ENCODE measurements at places on chromosomes 7 and 10. TPM values are rescaled to one million over a fixed set of nuclear protein-coding genes. Genes with fewer than 3 reads are reported as not detected.

The CPVL gene
- total RNA-seq: 6.9 TPM

The EN2 gene
- not detected for total RNA-seq

The CUZD1 gene
- 1.5 TPM for total RNA-seq

The FHIP2A gene
- total RNA-seq: 32.3 TPM

The WDR91 gene
- total RNA-seq: 30.8 TPM

The NUTM2E gene
- not detected for total RNA-seq

The ANKIB1 gene
- total RNA-seq: 140 TPM

The PIP4K2A gene
- total RNA-seq: 362 TPM

The CEP41 gene
- total RNA-seq: 41.3 TPM

The PRRT4 gene
- total RNA-seq: 6.4 TPM

GRCh38 chr7:37439653-37440026 is 9.0 kb downstream of the ELMO1 start:
- DNase-seq: no peak

- DNase-seq: no peak
Observed at GRCh38 chr7:158595068-158595467, 7.4 kb upstream of the PTPRN2 start.

DNA sequence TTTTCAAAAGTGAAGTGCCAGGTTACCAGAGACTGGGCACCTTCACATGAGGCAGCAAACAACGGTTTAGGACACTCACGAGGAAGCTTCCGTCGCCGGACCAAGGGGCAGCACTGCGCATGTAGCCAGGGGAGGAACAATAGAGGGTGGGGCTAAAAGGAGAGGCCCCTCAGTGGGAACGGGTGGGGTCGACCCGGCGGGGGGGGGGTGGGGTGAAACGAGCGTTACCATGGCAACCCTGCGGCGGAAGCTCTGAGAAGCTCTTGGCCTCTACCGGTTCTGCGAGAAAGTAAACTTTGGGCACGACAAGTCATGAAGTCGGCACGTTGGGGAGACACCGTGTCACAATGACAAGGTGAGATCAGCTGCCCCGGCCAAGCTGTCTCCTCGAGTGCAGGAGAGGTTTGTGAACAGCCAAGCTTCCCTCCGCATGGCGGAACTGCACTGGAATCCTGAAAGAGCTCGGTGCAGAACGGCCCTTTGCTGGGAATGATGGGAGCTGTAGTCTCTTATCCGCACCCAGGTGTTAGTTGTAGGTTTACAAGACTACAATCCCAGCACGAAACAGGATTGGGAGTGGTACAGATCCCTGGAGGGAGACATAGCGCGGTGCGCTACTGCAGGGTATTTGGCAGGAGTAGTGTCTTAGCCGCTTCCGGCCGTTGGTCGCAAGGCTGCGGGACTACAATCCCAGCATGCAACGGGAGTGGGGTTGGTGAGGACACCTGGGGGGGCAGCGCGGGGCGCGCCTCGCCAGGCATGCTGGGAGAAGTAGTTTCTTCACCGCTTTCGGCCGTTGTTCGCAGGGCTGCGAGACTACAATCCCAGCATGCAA is 72.8 kb upstream of the ZNF722 start:
- DNase-seq: peak; percentile 93

GRCh38 chr10:114718374-114718773 is 60.3 kb upstream of the ABLIM1 start:
- no peak for DNase-seq

DNA sequence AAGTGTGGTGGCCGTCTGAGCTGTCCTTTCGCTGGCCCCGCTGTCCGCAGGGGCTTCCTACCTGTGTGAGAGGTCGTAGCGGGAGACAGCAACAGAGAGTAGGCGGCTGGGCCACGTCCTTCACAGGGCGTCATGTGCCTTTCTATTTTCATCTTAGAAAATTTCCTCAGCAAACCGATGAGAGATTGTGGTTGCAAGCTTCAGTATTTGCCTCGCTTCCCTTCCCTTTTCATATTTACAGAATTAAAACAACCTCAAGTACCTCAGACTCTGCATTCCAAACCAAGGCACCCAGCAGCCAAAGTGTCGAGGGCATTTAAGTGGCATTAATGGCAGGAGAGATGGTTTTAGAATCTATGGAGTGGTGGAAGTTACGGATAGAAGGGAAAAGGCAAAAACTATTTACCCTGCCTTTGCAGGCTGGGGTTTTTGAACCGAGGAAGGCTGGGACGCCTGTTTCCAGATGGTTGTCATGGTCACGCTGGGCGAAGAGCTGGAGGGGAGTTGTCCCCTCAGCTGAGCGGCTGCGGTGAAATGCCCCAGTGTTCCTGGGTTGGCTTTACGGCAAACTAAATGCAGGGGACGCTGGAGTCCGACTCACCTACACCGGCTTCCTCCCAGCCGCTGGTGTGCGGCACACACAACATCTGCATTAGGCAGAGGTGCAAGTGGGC is 41.9 kb downstream of the WIPI2 start:
- DNase-seq: no peak

DNA sequence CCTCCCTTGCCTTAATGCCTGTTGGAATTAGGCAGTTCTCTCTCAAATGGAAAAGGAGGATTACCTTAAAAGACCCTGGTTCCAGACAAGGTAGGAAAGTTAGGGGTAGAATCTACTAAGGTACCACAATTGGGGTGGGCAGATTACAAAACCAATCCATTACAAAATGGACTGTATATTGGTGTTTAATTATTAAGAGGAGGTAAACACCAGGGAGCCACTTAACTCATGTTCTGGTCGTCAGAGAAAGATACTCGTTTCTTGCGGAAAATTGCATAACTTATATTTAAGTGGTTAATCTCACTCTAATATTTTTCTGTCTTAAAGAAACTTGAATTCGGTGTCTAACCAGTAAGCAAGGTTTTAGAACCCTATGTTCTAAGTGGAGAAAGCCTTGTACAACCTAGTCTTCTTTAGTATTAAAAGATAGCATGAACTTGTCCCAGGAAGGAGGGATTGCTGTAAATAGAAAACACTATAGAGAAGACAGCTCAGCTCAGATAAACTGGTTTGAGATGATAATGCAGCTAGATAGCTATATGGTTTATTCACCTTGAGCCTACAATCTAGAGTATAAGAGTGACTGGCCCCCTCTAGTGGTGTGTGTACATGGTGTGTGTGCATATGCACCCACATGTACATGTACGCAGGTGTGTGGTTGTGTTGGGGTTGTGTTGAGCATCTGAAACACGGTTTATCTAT is 58.0 kb upstream of the STRIP2 start:
- no peak for DNase-seq

DNA sequence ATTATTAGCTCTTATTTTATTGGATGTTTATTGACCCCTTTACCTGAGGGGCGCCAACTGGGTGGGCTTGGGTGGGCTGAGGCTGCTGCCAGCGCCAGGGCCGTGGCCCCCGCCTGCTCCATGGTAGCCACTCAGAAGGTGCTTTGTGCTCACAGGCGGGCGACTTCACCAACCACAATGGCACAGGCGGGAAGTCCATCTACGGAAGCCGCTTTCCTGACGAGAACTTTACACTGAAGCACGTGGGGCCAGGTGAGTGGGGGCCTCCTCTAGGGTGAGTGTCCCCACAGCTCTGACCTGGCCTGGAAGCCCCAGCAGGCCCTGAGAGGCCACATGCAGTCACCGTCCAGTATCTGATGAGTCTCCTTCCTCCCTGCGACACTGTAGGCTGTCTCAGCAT is 4.1 kb downstream of the PPIF start:
- no peak for DNase-seq

DNA sequence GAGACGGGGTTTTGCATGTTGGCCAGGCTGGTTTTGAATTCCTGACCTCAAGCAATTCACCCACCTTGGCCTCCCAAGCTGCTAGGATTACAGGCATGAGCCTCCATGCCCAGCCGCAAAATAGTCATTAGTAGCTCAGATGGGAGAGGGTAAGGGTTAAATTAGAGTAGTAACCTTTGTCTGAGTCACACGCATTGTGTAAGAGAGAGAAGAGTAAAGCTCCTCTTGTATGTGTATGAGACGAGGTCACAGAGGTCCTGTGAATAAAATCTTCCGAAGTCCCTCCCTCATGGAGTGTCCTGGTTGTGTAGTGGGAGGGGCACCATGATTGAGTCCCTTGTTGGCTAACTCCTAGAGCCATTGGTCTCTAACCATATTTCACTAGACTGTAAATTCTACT is 85.2 kb upstream of the CDC14C start:
- no peak for DNase-seq

DNA sequence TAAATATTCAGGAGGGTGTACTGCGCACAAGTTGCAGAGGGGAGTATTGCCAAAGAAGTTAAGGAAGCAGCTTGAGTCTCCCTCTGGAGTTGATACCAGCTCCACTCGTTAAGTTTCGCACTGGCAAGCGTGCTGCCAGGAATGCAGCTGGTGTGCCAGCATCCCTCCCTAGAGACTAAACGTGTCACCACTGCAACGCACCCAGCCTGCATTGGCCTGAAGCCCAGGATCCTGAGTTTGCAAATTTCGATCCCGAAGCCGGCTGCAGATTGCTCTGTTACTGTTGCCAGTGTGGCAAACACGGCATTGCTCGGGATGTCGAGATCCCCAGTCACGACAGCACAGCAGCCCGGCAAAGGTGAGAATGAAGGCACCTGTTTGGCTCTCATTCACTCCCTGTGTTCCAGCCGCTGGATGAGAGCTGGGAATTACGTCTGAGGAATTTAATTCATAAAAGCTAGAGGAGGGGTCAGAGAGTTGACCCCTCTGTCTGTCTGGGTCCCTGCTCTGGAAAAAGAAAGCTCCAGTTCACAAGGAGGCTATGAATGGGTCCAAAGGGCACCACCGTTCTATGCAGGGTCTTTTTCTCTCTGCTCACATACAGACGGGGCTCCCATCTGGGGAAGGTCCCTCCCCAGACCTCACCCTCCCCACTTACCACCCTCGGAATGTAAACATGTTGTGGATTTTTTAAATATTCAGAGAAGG is 61.0 kb downstream of the NRP1 start:
- peak; percentile 29 for DNase-seq

DNA sequence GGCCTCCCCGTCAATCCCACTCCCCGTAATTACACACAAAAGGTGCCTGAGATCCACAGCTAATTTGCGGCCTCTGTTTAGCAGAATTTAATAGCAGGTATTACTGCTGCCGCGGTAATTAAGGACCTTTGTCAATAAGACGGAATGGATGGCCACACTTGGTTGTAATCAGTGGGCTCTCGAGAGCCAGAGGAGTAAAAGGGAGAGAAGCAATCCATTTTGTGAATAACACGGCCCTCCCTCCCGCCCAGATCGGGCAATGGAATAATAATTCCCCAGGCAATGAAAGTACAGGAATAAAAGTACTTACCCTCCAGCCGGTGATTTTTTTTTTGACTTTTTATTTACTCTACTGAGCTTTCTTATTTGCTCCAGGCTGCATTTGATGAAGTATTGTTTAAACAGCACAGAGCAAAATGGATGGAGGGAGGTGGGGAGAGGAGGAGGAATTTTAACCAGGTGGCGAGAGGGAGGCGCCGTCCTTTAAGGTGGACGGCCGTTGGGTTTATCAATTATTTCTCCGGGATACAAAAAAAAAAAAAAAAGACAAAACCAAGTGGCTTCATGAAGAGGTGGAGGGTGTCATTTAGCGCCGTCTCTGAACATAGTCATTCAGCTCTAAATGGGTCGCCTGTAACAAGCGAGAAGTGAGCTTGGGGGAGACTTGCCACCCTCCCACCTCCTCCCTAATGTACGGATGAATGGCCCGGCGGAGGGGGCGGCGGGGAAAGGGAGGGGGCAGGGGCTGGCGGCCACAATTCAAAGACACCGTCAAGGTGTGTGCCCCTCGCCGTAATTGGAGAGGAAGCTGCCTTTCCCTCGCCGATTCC is 120.3 kb downstream of the BUB3 start:
- no peak for DNase-seq

GRCh38 chr7:16918288-16918895 is 36.6 kb upstream of the AGR3 start:
- no peak for DNase-seq

DNA sequence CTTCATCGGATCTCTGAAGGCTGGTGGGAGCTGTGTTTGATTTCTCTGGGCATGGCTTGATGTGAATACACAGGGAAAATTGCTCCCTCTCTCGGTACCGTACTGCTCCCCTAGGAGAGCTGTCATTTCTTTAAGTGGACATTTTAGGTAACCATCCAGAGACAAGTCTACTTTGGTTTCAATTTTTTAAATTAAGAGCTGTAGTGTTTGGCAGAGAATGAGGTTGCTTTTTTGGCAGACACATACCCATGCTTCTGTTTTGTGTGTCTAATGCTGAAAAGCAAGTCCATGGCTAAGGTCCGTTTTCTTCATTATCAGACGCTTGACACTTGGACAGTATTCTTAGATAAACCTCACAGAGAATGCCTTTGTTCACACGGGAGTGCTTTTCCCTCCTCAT is 61.3 kb upstream of the TRIL start:
- DNase-seq: no peak

GRCh38 chr10:47443145-47443544 is 40.8 kb downstream of the ANXA8 start:
- DNase-seq: no peak

DNA sequence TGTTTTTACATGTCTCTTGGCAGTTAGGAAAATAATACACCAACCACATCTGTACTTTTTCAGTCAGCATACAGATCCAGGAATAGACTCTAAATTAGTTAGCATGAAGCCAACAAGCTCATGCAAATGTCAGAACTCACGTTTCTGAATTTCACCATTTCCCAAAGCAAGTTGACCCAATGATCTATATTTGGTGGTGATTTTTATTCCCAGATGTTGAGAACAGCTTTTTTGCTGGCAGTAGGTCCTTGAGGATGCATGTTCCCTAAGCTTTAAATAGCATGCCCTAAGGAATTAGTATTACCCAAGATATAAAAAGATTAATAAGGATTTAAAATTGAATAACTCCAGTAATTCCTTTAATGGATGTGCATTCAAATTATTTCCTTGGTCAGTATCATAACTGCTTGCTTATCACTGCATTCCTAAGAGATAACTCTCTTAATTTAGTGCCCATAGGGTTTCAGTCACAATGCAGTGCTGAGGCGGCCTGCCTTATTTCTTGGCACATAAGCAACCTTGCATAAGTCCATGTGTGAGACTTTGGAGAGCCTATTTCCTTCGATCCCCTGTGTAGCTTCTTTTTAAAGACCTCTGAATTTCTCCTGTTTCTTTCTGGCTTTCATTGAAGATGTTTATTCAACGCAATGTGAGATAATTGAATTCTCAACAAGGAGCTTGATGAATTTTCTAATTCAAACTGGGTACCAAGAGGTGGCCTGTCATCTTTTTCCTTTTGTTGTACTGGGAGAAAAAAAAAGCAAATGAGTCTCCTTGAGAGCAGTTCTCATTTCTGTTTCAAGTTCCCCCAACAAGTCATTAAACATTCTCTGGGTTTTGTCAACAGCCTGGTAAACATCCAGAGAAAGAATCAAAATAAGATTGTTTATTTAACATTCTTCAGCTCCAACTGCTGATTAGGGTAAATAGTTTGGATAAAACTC is 135.3 kb upstream of the MEOX2 start:
- no peak for DNase-seq

GRCh38 chr7:2737771-2738540 is 50.0 kb downstream of the AMZ1 start:
- DNase-seq: no peak

- no peak for DNase-seq
Observed at GRCh38 chr10:30182191-30183054, 123.0 kb upstream of the JCAD start.
